ENCODE measurements at places on chromosomes 13 and 19.

- no peak for DNase-seq
Measured at GRCh38 chr13:30431269-30431940, 9.1 kb downstream of the UBE2L5 start.

GRCh38 chr13:111981446-111982165, 85.3 kb upstream of the SOX1 start:
- no peak for DNase-seq

DNA sequence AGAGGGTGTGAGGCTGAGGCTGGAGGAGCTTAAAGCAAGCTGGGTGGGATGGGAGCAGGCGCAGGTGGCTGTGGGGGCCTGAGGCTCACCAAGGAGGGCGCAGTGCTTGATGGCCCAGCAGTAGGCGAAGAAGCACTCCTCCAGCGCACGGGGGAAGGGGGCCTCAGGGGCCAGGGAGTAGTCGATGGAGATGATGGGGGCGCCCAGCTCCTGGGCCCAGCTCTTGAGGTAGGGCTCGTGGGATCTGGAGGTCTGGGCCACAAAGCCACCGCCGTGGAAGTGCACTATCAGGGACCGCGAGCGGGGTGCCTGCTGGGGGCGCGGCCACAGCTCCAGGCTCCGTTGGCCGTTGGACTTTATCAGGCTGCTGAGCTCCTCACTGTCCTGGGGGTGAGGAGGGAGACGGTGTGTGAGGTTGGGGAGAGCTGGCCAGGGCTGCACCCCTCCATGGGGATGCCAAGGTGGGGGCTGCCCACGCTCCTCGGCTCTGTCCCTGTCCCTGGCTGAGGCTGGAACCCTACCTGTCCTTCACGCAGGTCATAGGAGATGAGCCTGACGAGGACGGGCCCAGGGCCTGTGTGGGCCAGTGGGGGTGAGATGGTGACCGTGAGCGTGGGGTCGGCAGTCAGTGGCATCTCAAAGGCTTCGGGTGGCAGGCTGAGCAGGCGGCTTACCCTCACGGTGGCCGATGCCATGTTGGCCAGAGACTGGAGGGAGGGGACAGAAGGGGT, 17.2 kb upstream of the CNFN start:
- no peak for DNase-seq

DNA sequence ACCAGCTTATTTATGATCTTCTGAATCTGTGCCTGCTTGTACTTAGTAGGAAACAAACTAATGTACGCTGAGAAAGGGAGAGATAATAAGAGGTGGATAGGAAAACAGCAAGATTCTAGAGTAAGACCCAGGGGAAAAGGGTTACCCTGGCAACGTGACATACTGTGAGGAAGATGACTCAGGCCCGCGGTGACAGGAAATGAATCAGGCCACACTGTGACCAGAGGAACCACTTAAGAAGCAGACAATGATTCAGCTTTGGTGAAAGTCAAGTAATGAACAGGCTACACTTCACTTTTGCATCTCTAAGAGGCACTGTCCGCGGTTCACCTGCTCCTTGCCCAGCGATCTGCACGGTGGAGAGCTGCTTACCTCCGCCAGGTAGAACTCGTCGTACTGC, 158.2 kb downstream of the NALCN start:
- DNase-seq = peak; percentile 22

DNA sequence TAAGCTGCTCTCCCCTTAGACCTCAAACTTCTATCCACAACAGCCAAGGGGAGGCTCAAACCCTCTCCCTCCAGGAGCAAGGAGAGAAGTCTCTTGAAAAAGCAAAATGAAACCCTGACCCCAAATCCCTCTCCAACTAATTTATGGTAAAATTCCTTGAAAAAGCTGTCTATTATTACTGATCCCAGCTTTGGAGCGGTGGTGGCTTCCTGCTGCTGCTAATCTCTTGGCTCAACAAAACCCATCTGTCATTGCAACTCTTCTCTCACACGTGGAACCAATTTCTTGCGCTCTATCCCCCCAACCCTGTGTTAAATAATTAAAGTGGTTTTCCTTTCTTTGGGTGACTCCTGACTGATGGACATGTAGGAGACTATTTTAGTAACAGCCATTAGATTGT, 64.1 kb upstream of the OXGR1 start:
- DNase-seq = no peak

DNA sequence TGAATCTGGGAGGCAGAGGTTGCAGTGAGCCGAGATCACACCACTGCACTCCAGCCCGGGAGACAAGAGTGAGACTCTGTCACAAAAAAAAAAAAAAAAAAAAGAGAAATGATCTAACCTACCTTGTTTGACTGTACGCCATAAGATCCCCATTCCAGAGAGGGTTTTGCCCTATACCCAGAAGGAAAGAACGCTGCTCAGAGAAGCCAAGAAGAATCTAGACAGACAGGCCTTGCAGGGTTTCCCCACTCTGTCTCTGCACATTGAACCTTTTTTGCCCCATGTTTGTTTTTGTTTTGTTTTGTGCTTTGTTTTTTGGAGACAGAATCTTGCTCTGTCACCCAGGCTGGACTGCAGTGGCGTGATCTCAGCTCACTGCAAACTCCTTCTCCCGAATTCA, 7.4 kb upstream of the MAP1S start:
- no peak for DNase-seq

DNA sequence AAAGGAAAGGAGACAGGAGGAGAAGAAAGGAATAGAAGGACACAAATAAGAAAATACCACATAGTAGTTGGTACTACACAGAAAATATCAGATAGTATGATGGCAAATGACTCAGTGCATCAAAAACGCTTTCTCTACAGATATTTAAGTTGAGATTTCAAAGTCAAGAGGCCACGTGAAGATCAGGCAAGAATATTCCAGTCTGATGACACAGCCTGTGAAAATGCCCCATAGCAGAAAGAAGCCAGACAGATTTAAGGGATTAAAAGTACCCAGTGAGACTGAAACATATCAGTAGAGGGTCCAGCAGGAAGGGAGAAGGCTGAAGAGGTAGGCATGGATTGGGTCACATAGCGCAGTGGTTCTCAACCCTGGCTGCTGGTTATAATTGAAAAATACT, 113.7 kb downstream of the VWA8 start:
- no peak for DNase-seq

- no peak for DNase-seq
Measured at GRCh38 chr19:38624822-38625221, 5.8 kb downstream of the EIF3K start.

DNA sequence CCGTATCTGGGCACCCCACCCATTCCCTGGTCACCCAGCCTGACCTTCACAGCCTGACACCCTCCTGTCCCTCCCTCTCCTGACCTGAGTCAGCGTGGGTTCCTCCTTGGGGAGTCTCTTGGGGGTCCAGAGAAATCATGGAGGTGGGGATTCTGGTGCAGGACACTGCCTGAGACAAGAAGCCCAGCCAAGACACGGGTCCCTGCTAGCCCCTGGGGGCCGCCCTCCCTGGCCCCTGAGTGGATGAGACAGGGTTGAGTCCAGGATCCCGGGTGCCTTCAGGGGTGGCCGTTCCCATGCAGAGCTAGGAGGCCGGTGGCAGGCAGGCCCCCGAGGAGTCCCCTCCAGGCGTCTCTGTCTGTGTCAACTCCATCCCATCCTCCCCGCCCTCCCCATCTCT, 1.6 kb downstream of the MAP2K7 start:
- DNase-seq = no peak

GRCh38 chr19:41543582-41543981, 32.4 kb upstream of the CEACAM21 start:
- no peak for DNase-seq

DNA sequence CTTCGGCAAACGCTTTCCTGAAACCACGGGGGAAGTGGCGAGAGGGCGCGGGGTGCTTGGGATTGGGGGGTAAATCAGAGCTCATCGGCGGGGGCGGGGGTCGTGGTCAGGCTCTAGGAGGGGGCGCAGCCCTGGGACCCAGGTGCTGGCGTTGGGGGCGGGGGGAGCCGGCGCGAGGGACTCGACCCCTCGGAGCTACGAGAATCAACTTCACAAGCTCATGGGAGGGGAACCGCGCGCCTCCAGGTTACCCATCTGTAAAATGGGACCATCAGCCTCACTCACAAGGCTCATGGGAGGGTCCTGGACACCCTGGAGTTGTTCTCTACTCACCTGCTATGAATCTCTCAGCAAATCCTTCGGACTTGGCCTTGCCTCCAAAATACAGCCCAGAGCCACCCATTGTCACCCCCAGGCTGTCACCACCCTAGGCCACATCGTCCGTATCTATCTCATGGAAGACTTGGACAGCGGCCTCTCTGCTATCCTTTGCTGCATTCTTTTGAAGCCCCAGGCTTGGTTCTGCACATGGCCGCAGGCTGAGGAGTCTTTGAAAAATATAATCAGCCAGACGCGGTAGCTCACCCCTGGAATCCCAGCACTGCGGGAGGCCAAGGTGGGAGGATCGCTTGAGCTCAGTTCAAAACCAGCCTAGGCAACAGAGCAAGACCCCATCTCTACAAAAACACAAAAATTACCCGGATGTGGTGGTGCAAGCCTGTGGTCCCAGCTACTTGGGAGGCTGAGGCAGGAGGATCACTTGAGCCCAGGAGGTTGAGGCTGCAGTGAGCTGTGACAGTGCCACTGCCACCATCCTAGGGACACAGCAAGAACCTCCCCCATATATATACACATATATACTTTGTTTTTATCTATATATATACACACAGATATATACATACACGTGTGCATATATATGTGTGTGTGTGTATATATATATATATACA, 939 bp upstream of the RANBP3 start:
- DNase-seq = no peak

DNA sequence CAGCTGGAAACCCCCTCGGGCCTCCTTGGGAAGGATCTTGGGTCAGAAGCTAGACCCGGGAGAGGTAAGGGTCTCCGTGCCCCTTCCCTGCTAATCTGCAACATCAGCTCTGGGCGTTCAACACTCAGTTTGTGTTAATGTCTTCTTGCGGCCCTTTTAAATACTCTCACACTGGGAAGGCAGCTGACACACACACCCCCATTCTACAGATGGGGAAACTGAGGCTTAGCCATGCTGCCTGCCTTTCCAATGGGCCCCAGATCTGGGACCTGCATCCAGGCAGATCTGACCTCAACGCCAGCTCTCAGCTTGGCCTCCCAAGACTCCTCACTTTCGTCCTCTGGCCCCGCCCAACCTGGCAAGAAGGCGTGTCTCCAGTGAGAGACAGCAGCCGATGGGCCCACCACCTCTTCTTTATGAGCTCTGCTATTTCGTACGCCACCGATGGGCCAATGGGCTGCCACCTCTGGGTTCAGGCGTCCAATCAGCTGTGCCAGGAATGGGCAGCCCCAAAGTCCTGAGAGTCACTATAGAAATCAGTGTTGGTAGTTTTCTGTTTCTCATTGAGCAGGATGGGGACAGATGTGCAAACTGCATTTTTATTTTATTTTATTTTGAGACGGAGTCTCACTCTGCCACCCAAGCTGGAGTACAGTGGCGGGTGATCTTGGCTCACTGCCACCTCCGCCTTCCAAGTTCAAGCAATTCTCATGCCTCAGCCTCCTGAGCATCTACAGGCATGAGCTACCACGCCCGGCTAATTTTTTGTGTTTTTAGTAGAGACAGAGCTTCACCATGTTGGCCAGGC, 43.8 kb downstream of the DNM2 start:
- no peak for DNase-seq

- DNase-seq = peak; percentile 93
Measured at GRCh38 chr19:44752816-44753625, 4.5 kb downstream of the BCL3 start.

DNA sequence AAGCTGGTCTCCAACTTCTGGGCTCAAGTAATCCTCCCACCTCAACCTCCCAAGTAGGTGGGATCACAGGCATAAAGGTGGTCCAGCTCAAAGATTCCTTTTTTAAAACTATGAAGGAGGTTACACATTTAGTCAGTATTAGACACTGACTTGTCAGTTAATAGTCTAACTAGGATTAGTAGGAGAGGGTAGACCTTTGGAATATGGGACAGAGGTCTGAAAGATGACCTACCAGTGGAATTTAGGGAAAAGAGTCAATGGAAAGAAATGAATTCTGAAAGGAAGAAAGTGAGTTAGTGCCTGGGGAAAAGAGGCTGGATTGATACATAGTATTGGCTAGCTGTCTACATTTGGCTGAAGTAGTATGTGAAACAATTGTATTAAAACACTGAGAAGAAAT, 220.7 kb downstream of the MZT1 start:
- no peak for DNase-seq

GRCh38 chr19:6460099-6460884, 700 bp upstream of the SLC25A23 start:
- DNase-seq = peak; percentile 96

DNA sequence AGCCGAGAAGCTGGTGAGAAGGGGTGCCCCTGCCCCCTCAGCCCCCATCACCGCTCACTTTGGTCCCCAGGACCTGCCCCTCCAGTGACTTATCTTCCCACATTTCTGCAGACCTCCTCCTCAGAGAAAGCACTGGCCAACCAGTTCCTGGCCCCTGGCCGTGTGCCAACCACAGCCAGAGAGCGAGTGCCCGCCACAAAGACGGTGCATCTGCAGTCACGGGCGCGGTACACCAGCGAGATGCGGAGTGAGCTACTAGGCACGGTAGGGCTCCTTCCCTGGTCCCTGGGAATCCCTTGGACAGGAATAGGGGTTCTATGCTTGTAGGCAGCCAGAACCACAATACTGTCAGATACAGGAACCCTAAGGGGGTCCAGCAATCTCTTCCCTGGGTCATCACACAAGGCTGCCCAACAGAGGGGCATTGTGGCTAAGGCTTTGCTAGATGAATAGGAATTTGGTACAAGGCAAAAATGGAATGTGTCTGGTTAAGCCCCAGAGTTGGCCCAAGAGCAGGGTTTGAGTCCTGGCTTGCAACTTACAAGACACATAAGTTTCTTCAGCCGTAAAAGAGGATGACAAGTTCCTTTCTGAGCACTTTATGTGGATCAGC, 1.0 kb downstream of the USE1 start:
- no peak for DNase-seq

GRCh38 chr19:40596608-40597328, 4.4 kb upstream of the LTBP4 start:
- DNase-seq = no peak

GRCh38 chr13:58655086-58655485, 1023.5 kb downstream of the PCDH17 start:
- no peak for DNase-seq

GRCh38 chr19:1646659-1647453, 5.6 kb downstream of the TCF3 start:
- DNase-seq = no peak

GRCh38 chr19:38564981-38565690, 52.6 kb downstream of the MAP4K1 start:
- no peak for DNase-seq

- DNase-seq = no peak
Measured at GRCh38 chr19:1274852-1275259, 474 bp upstream of the FAM174C start.

GRCh38 chr13:40192452-40192851, 474.0 kb downstream of the FOXO1 start:
- DNase-seq = no peak

- no peak for DNase-seq
Measured at GRCh38 chr19:9306443-9306842, 3.2 kb downstream of the ZNF699 start.

Measured in activated CD4-positive, alpha-beta T cell treated with anti-CD3 and anti-CD28 coated beads for 24 hours (primary cell).